Activated B cell treated with CpG ODN at 0.5 μM for 24 hours (primary cell): ENCODE measurements at places on chromosomes 1 and 21. TPM values are rescaled to one million over a fixed set of nuclear protein-coding genes. Genes with fewer than 3 reads are reported as not detected.

GRCh38 chr1:223430236-223430635, 37.0 kb downstream of the CCDC185 start:
- H3K36me3 ChIP-seq = no peaks in the 10 kb centered on the region
- H3K4me1 ChIP-seq = no peaks in the 10 kb centered on the region
- DNase-seq = no peak
- H3K4me3 ChIP-seq = no peak overlapping the region
- H3K27me3 ChIP-seq = peaks cover 5% of the 10 kb centered on the region

- no peak overlapping the region for H3K27ac ChIP-seq
- H3K27me3 ChIP-seq = peaks cover 12% of the 10 kb centered on the region
- H3K36me3 ChIP-seq = no peaks in the 10 kb centered on the region
- H3K4me1 ChIP-seq = no peaks in the 10 kb centered on the region
- DNase-seq = no peak
- H3K4me3 ChIP-seq = no peak overlapping the region
These were observed 33.4 kb upstream of the ATP1B1 start for GRCh38 chr1:169072945-169073725.

GRCh38 chr1:221316491-221317056, 425.3 kb downstream of the DUSP10 start:
- DNase-seq = no peak
- no peak overlapping the region for H3K4me3 ChIP-seq
- H3K4me1 ChIP-seq = no peaks in the 10 kb centered on the region

Gene OLFML2B
- total RNA-seq = not detected in 2 replicates

Gene TP73
- total RNA-seq = 2.1 and 2.6 TPM in 2 replicates

Gene WNT3A
- not detected in 2 replicates for total RNA-seq

Gene CDK18
- 1.9 and 2.6 TPM in 2 replicates for total RNA-seq
